Stimulated activated CD8-positive, alpha-beta memory T cell treated with anti-CD3 and anti-CD28 coated beads, Interleukin-12 subunit alpha, Interleukin-12 subunit beta, amount 100 ng/mL, for 1 hour (primary cell): ENCODE measurements at places on chromosomes 16 and 17.

DNA sequence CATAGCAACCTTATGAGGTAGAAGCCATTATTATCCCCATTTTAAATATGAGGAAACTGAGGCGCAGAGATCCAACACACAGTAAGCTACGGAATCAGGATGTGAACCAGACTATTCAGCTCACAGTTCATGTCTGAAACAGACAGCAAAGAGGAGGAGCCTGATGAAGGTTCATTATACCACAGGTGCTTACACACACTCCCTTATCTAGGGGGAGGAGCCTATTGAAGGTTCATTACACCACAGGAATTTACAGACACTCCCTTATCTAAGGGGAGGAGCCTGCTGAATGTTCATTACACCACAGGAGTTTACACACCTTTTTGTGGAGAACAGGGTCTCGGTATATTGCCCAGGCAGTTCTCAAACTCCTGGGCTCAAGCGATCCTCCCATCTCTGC lies 21.9 kb downstream of the C16orf95 start:
- no peak for DNase-seq

DNA sequence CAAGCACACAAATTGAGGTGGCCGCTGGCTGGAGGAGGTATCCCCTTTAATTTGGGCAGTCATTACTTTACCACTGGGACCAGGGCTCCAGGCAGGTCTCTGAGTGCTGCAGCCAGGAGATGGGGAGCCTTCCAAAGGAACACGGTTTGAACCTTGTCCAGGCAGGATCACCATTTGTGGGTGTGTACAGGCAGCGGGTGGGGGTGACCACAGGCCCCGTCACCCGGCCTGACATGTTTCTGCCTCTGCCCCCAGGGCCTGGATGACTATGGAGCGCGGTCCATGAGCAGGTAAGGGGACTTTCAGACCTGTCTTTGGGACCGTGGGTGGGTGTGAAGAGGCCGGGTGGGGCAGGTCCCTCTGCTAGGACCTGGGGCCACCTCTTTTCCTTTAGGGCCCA lies 57.1 kb upstream of the PVALEF start:
- no peak for DNase-seq

DNA sequence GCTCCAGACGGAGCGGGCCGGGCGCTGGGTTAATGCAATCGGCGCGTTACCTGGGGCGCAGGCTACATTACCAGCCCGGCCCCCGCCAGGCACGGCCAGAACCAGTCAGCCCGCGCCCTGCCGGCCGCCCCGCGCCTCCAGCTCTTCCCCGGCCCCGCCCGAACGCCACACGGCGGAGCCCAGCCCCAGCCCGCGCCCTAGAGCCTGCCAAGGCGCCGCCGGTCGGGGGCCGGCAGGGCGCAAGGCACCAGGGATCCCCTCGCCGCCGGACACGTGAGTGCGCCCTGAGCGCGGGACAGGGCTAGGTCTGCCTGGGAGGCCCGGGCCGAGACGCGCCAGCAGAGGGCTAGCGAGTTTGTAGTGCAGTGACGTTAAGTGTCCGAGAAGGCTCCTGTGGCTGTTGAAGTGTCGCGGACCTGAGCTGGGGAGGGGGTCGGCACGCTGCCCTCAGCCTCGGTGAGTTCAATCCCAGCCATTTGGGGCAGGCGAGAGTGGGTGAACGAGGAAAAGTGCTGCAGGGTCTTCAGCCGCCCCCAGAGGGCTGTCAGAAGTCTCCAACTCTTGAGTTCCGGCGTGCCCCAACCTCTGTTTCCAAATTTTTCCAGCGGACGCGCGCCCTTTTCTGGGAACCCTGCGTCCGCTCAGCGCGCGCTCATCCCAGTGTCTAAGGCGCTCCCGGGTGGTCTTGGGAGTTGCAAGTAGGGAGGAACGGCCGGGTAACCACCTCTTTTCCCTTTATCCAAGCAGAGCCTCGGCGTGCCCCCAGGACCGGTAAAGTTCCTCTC lies at the start of gene SLC6A2:
Gene SLC6A2 (plus strand): TSS at position 92 of the 785 bp plus-strand sequence. CDS start 707 bp downstream, outside the sequence.
- DNase-seq, result no peak

DNA sequence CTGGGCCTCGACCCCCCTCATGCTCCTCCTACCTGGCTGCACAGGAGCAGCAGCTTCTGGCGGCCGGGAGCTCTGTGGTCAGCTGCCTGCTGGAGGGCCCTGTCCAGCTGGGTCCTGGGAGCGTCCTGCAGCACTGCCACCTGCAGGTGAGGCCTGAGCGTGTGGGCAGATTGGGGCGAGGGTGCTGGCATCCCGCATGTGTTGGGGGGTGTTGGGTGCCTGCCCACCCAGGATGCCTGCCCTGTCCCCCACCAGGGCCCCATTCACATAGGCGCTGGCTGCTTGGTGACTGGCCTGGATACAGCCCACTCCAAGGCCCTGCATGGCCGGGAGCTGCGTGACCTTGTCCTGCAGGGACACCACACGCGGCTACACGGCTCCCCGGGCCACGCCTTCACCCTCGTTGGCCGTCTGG lies 16.5 kb downstream of the FCSK start:
- no peak for DNase-seq

- no peak for DNase-seq
Measured at GRCh38 chr17:77580531-77581270, 377.8 kb upstream of the TNRC6C start.

GRCh38 chr16:69404275-69404805 lies 18.5 kb upstream of the TERF2 start:
- DNase-seq, result no peak

GRCh38 chr16:64394061-64394460 lies 727.8 kb downstream of the CDH11 start:
- DNase-seq, result no peak

GRCh38 chr17:21002309-21003006 lies 40.4 kb downstream of the USP22 start:
- no peak for DNase-seq

- no peak for DNase-seq
Measured at GRCh38 chr16:66369055-66369592, 2.6 kb downstream of the CDH5 start.

DNA sequence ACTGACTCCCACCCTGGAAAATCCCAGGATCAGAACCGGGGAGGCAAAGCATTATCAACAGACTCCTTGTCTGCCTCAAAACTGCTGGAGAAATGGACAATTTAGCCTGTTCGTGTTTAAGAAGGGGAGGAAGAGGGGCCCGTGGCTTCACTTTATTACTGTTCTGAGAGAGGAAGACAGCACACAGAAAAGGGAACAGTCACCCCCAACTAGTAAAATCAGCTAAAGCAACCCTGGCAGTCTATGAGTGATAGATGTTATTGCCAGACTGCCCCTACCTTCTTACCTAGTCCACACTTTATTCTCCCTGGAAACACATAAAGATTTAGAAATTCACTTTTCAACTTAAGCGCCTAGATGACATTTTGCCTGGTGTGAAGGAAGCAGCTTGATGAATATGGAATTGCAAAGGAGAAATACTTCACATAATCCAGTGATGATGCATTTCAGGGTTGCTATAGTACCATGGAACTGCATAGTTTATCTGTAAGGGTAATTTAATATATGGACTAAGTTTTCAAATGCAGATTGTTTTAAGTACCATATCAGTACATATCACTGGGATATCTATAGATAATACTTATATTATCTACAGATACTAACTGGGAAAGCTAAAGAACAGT lies 36.9 kb upstream of the TRAP1 start:
- DNase-seq, result no peak

GRCh38 chr16:14672403-14672971 lies 21.6 kb downstream of the PLA2G10 start:
- no peak for DNase-seq

DNA sequence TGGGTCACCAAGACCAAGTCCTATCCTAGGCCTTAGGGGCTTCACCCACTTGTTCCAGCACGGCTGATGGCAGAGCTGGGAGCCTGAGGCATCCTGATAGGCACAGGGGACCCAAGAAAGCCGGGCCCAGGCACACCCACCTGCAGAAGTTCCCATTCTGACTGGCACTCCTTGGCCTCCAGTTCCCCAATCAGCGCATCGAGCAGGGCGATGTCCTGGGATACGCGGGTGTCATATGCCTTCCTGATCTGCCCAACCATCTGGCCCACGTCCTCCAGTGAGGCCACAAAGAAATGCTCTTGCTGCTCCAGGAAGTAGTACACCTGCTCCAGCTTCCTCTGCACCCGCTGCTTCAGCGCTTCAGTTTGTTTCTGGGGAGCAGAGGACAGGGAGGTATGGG lies 9.6 kb downstream of the MEFV start:
- DNase-seq, result no peak

- no peak for DNase-seq
Measured at GRCh38 chr16:67943256-67943618, 683 bp downstream of the LCAT start.

- DNase-seq, result no peak
Measured at GRCh38 chr17:81064678-81065475, 29.9 kb downstream of the BAIAP2 start.

DNA sequence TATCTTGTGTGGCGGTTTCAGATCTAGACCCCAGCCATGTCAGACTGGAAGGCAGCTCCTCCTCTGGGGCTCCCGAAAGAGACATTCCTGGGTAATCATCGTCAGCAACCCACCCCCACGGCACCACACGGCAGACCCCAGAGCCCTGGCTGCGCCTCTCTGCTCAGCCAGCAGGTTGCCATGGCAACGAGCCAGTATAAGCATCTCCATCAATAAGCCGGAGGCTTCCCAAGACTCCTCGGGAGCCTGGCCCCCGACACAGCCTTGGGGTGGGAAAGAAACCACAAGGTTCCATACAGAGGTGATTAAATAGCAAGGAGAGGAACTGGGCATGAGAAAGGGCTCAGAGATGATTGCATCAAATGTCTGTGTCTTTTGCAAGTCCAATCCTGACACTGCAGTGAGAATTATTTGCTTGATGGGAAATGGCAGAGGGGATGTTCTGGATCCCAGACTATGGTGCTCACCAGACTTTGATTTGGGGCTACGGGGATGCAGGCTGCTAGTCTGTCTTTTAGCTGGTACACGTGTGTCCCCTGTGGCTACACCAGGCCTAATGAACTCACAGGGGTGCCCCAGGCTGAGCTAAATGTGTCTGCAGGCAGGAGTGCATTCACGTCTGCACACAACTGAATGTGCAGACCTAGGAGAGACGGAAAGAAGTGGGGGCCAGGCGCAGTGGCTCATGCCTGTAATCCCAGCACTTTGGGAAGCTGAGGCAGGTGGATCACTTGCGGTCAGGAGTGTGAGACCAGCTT lies 320.5 kb upstream of the TNRC6C start:
- no peak for DNase-seq

DNA sequence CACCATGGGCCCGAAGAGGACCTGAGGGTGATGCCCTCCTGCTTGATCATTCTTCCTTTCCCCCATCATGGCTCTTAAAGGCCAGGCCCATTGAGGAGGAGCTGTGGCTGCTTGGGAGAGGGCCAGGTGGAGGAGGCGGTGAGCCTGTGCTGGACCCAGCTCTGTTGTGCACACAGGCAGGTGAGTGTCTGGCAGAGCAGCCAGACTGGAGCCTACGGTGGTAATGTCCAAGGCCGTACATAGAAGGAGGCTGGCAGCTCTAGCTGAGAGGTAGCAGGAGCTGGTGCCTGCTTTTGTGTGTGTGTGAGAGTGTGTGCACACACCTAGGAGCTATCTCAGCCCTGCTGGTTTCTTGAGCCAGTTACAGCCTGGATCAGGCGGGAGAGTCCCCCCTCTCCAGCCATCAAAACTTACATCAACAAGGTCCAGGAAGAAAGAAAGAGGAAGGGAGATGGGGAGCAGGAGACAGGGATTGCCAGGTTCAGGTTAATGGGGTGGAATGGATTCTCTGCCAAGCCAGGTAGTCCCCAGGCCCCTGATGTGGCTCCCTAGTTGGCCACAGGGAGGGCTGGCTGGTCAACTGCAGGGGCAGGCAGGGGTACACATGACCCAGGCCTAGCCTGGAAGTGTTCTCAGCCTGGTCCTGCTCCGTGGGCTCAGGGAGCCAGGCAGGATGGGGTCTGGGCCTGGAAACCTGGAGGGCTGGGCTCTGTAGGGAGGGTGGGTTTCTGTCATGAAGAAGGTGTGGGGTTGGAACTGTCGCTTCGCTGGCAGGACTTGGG lies 107.1 kb downstream of the RAP1GAP2 start:
- DNase-seq, result no peak
